ENCODE measurements at places on chromosomes 11 and 22.

DNA sequence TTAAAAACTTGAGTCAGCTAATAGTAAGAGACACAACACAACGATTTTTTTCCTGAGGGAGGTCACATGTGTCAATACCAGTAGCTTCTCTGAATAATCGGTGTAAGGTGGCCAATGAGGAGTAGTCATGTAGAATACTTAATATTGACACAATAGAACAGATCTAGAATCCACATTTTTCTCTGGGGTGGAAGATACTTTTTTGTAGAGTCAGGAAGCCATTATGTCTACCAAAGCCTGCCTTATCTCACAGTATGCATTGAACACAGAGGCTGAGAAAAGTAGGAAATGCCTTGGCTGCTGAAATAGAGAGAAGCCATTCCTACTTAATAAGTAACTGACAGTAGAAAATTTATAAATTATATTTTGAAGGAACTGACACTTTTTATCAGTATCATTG lies 725.0 kb downstream of the METTL15 start:
- no peak for DNase-seq

DNA sequence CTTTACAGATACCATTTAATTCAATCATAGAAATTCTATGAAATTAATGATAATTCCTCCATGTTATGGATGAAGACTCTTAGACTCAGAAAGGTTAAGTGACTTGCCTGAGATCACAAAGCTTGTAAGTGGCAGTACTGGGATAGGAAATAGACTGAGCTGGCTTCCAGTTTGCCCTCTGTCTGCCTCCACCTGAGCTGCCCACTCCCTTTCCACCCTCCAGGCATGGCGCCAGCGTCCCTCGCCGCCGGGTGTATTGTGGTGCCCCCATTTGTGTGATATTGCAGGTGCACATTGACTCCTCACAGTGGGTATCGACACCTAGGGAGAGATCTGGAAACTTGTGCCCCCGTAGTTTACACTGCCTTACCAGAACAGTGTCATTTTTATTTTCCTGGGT lies 9.4 kb upstream of the RPS3 start:
- no peak for DNase-seq

- no peak for DNase-seq
Measured at GRCh38 chr11:90343673-90344072, 120.8 kb upstream of the CHORDC1 start.

- DNase-seq = no peak
Measured at GRCh38 chr11:122812638-122813037, 25.7 kb upstream of the CRTAM start.
